ENCODE measurements at places on chromosomes 5 and 9.

GRCh38 chr9:87405677-87406542, 91.8 kb upstream of the DAPK1 start:
- peak; percentile 24 for DNase-seq

- DNase-seq: peak; percentile 73
Observed at GRCh38 chr9:111839987-111840386, 45.2 kb upstream of the SHOC1 start.

DNA sequence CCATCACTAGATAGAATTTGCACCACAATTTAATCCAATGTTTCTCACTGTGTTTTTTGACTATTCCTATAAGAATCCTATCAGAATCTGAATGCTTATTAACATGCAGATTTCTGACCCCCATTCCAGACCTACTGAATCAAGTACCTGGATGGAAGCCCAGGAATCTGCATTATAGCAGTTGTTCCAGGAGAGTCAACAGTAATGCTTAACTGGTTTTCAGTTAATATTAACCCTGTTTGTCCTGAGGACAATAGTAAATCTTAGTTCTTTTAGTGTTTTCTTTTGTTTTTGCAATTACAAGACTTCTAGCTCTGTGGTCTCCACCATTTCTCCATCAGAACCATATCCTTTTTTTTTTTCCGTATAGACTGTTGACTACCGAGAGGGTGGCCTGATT, 168.2 kb downstream of the SREK1 start:
- DNase-seq: no peak

GRCh38 chr5:143314099-143314498, 89.4 kb downstream of the NR3C1 start:
- no peak for DNase-seq

- DNase-seq: peak; percentile 94
Observed at GRCh38 chr9:89021154-89021803, 30.0 kb downstream of the S1PR3 start.

DNA sequence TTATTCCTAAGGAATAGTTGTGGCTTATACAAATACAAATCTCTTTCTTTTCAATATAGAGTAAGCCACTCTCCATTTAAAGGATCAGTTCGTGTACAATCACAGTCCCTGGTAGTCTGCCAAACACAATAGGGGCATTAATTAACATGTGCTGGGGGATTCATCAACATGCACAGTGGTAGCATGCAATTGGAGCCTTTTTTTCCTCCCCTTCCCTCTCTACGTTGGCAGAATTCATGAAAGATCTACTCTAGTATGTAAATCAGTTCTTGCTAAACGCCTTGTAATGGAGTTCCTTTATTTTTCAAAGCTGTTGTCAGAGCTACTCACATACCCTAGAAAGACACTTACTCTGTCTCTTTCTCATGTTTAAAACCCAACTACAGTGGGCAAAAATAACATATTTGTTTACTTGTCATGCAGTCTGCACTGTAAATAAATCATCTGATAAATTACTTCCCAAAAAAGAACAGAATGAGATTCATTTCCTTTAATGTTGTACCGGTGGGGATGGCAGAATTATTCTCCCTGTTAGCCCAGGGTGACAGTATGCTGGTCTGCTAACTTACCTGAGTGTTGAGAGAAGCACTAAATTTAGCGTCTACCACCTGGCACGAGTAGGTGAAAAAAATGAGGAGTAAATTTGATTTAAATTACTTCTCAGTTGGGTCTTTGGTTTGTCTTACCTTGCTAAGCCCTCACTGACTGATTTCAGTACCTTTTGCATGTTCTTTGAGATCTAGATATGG, 341.5 kb upstream of the CCNH start:
- no peak for DNase-seq

DNA sequence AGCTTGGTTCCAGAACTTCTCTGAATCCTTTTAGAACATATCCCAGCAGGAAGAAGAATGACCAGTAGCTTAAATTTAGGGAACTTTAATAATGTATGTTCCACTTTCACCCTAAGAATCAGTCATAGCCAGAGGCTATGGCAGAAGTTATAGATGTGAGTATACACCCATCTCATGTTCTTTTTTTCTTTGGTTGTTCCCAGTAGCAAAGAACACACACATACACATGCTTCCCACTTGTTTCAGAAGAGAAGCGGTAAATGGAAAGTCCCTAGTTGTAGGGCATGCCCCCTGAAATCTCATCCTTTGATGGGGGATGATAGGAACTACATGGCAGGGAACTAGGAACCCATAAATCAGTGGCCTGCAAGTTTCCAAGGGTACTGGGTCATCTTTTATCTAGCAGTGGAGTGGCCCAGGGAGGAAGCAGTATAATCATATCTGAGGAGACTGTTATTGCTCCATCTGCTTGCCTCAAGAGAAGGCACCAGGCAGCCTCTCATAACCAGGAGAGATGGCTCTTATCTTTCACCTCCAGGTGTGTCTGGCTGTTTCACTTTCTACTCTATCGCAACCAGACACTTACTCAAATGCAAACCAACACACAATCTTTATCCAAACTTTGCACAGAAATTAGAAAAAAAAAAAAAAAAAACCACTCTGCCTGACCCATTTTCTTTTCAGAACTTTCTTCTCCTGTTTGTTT, 109.5 kb downstream of the SNCAIP start:
- DNase-seq: no peak

DNA sequence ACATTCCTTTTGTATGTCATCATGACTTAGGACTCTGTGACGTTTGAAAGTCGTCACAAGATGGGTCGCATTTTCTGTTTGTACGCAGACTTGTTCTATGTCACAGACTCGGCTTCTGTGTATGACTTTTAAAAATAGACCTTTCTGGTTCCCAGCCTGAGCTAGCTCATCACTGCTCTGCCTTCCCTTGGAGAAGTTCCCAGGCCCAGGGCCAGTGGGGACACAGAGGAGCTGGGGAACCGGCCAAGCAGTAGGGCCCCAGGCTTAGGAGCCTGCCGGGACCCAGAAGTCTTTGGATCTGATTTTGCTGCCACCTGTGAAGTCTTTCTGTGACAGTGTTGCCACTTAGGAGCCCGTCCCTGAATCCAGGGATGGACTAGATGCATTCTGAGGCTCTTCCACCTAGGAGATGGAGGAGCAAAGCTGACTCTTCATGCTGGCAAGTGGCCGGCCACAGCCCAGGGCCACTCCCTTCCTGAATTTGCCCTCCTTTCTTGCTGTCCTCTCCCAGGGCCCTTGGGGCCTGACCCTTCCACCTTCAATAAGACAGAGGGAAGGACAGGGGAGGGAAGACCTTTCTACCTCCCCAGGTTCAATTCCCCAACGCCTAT, 18.1 kb upstream of the UBE2QL1 start:
- no peak for DNase-seq

- DNase-seq: no peak
Observed at GRCh38 chr5:76245590-76245989, 157.5 kb upstream of the IQGAP2 start.

- DNase-seq: peak; percentile 96
Observed at GRCh38 chr5:93189707-93190120, 391.3 kb downstream of the NR2F1-AS1 start.

GRCh38 chr5:146731909-146732659, 146.5 kb downstream of the PPP2R2B start:
- DNase-seq: peak; percentile 95

GRCh38 chr9:100690438-100690837, 112.6 kb downstream of the CAVIN4 start:
- DNase-seq: no peak

- no peak for DNase-seq
Observed at GRCh38 chr5:144352330-144352729, 181.7 kb downstream of the KCTD16 start.

GRCh38 chr9:132770770-132771310, 100.6 kb downstream of the GTF3C4 start:
- no peak for DNase-seq

DNA sequence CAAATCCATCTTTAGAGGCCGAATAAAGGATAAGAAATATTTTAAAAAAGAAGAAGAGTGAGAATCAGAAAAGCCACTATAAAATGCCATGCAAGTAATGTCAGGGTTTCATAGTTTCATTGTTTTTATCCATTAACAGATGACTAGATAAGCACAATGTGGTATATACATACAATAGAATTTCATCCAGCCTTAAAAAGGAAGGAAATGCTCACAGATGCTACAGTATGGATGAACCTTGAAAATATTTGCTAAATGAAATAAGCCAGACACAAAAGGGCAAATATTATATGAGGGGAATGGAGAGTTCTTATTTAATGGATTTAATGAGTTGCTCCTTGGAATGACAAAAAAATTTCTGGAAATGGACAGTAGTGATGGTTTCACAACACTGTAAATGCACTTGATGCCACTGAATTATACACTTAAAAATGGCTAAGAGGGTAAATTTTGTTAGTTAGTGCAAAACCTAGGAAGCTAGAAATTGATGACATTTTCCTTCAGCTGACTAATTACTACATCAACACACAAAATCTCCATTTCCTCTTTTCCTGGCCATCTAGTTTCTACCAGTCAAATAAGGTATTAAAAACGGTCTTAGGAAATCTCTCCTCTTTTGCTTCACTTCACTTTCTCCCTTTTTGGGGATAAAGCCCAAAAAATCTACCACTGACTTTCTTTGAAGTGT, 86.6 kb downstream of the GNA14 start:
- DNase-seq: no peak

- DNase-seq: no peak
Observed at GRCh38 chr9:88051138-88051537, 76.8 kb upstream of the CDK20 start.

- DNase-seq: no peak
Observed at GRCh38 chr5:111945535-111945934, 188.5 kb upstream of the NREP start.

DNA sequence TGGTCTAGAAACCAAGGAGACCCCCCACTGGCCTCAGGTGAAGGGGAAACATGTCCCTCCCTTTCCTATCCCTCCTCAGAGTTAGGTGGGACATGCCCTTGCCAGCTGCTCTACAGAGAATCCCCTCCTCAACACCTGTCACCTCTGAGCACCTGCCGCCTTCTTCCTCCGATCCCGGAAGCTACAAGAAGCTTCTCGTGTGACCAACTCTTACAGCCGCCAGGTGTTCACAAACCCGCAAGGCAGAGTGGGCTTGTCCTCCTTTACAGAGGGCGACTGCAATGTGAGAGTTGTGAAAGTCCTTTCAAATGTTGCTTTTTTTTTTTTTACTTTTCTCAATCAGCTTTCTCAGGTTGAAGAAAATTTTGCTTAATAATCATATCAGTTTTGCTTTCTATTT, 3.7 kb upstream of the ICE1 start:
- DNase-seq: no peak

GRCh38 chr5:78008356-78008967, 232.3 kb upstream of the TBCA start:
- peak; percentile 60 for DNase-seq

DNA sequence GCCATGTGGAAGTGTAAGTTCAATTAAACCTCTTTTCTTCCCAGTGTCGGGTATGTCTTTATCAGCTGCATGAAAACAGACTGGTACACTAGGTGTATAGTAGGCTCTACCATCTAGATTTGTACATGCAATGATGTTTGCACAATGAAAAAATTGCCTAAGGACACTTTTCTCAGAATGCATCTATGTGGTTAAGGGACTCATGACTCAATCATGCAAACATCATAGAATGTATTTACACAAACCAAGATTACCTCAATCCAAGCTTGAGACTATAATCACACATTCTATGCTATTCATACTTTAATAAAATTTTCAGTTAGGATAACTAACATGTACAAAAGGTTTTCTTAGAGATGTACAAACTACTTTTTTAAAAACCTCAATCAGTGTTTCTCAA, 1164.5 kb downstream of the CDH12 start:
- DNase-seq: peak; percentile 71

DNA sequence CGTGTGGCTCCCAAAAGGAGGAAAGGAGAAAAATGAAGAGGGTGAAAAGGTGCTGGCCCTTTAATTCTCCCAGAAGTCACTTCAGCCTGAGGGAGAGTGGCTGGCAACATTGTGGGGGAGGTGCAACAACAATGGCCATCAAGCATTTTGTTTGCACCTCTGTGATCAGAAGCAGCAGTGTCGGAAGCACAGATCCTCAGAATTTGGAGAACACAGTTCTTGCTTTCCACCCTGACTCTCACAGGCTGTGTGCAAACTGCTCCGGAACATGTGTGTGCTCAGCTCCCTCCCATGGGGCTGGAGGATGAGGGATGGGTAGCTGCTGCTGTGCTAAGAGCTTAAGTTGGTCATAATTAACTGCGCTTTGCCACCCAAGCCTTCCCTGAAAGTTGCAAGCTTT, 127.1 kb downstream of the DPYSL3 start:
- peak; percentile 22 for DNase-seq

DNA sequence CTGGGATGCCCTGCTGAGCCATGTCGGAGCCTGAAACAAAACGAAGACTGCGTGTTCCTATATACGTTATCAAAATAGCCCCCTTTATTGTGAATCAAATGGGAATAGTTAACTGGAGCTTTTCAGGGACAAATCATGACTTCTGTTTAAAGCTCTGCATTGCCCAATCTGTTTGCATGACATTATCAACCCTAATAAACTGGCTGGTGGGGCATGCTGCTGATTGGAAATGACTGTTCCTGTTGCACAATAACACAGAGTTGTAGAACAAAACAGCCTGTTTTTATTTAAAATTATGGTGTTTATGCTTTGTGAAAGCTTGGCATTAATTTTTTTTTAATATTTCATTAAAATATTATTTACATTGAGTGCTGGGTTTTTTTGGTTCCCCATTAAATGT, 215.5 kb downstream of the TMEM167A start:
- DNase-seq: peak; percentile 59

DNA sequence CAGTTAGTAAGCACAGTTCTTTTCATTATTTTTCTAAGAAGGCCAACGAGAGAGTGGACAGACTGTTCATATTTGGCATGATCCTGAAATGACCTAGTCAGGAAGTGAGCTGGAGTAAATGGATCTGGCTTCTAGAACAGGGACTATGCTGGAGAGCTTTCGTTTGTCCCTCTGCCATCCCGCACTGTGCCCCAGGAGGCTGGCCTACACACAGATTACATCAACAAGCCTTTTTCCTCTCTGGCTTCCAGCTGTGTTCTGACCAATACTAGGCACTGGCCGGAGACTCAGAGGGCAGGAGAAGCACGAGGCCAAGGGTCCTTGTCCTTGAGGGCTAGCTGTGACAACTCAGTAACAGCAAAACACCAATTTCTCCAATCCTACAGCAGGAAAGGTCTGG, 127.8 kb downstream of the MED27 start:
- peak; percentile 68 for DNase-seq

DNA sequence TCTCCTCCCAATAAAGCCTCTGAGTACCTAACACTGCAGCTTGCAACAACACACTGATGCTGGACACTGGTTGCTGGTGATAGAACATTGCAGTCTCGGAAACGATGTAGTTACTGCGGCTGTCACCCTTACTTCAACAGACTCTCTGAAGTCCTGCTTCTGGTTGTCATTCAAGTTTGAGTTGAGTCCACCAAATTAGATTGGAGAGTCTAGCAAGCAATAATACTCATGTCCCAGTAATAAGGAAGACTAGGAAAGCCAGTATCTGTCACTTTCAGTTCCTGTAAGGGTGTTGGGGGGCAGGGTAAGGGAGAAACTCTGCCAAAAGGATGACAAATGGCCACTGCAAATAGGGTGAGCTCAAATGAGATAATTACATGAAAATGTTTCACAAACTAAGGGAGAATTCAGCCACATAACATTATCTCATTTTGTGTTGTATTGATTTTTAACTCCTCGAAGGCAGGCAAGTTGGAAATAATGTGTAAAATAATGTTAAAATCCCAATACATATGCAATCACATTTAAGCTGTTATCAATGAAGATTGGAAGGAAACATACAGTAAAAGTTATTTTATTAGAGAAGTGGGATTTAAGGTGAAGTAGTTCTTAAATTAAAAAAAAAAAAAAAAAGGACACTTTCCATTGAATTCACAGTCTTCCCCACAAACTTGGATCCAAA, 849 bp upstream of the IFT74 start:
- DNase-seq: peak; percentile 41
